GM23248 (cell line): ENCODE measurements at places on chromosomes 12 and 14. TPM values are rescaled to one million over a fixed set of nuclear protein-coding genes. Genes with fewer than 3 reads are reported as not detected.
A peak's percentile ranks its signal among the peaks of the same experiment; 100 is the strongest.

The DAO gene
- total RNA-seq = not detected in 2 replicates

- no peaks in the 10 kb centered on the region for H3K4me1 ChIP-seq
- H3K4me3 ChIP-seq = peak overlapping the region; percentile 83
- H3K27me3 ChIP-seq = no peaks in the 10 kb centered on the region
- no peak overlapping the region for H3K27ac ChIP-seq
Measured at GRCh38 chr12:38906482-38907200, 1.2 kb upstream of the CPNE8 start.

The MRPL52 gene
- 44.3 and 96.6 TPM in 2 replicates for total RNA-seq

The TMX1 gene
- total RNA-seq = 54.8 and 55.8 TPM in 2 replicates

The ADSS1 gene
- 3.7 and 4.7 TPM in 2 replicates for total RNA-seq

The GPR84 gene
- total RNA-seq = not detected in 2 replicates

The ACOT6 gene
- total RNA-seq = not detected in 2 replicates

The MUCL1 gene
- not detected in 2 replicates for total RNA-seq

DNA sequence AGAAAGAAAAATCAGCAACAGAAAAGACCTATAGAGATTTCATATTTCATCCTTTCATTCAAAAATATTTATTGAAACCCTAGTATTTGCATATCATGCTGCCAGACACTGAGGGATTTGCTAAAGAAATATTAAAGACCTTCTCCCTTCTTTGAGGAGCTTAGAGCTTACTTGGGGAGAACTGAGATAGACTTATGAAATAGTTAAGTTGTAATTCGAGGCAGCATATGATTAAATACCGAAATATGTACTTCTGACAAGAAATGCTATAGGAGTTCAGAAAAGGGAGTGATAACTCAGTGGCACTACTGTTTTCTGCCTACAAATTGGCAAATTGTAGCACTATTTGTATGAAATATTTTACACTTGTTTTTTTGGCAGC, 59.1 kb downstream of the PLXNC1 start:
- H3K4me1 ChIP-seq = 0 out of 2 replicates have a peak, but pooled peaks cover 5% of the 10 kb centered on the region
- H3K27me3 ChIP-seq = no peaks in the 10 kb centered on the region
- H3K4me3 ChIP-seq = no peak overlapping the region

DNA sequence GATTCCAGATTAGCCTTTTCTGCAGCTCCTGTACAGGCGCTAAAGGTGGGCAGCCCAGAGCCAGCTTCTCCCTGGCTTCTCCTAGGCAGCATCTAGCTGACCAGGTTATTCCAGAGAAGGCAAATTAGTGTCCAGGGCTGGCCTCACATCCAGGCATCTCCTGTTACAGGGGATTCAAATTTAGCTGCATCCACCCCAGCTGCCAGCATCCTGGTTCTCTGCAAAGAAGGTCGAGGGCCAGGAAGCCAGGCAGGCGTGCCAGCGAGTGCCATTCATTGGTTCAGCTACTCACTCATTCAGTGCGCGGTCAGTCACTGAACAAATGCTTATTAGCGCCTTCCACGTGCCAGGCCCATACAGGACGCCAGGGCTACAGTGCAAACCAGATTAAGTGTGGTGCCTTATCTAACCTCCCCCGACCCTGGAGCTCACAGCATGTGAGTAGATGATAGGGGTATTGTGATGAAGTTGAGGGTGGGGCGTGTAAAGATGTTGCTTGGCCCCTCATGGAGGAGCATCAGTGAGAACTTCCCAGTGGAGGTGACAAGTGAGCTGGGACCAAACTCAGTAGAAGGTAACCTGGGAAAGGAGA, 15.7 kb upstream of the FAM222A start:
- H3K4me1 ChIP-seq = no peaks in the 10 kb centered on the region
- H3K36me3 ChIP-seq = no peaks in the 10 kb centered on the region
- no peaks in the 10 kb centered on the region for H3K27me3 ChIP-seq

The RIPK3 gene
- total RNA-seq = 2.2 and 5.3 TPM in 2 replicates
